ENCODE measurements at places on chromosomes 16 and 17.

GRCh38 chr16:20249211-20249610 is 78.1 kb downstream of the GP2 start:
- DNase-seq = no peak

DNA sequence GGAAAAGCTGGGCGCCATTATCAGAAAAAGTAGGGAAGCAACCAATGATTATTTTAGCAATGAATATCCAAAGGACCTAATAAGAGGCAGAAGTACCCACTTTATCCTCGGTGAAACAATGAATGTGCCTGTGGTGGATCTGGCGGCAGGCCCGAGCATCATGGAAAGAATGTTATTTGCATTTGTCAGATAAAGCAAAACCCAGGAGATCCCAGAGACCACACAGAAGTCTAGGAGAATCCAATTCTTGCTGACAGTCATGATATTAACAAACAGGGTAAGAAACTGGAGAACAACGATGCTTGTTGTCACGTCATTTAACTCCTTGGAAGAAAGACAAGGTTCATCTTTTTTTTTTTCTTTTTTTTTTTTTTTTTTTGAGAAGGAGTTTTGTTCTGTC is 12.0 kb upstream of the TNRC6A start:
- DNase-seq = no peak

- DNase-seq = no peak
Observed at GRCh38 chr17:44067545-44067940, 1.1 kb upstream of the LSM12 start.

DNA sequence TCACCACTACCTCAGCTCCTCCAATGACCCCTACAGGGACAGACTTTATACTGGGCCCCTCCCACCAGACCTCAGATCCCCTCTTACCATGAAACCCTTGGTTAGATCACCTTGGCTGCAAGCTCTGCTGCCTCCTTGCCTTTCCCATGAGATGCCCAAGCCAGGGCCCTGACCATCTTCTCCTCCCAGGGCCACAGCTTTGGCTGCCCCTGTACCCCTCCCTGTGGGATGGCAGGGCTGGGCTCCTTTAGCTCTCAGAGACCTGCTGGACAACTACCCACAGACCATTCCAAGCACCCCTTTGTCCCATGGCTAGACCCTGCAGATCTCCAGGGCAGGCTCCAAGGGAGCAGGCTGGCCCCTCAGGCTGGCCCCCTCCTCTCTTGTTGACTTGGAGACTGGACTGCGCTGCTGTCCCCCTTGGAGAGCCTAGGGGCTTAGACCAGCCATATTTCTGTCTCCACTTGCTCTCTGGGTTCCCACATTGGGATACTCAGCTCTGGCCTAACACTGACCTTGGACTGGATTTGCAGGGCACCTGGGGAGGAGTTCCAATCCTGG is 1692.7 kb downstream of the TP53TG3F start:
- DNase-seq = no peak

DNA sequence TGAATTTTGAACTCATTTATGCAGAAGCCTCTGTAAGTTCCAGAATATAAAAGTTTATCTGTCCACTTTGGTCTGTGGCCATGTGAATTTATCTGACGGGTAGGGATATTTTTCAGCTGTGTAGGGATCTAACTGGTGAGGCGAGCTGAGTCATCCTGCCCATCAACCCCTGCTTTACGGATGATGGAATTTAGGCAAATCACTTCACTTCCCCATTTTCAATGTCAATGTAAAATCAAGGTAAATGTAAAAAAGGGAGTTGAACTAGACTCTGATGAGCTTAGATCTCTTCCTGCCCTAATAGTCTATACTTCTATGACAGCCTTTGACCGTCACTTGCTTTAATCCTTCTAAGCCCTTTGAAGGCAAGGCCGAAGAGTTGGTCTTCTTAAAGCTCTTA is 2.6 kb downstream of the SLC16A6 start:
- DNase-seq = no peak
